NCI-H1417 treated with DMSO at 0.1 percent for 48 hours (cell line): ENCODE measurements at places on chromosomes 5 and 9.

DNA sequence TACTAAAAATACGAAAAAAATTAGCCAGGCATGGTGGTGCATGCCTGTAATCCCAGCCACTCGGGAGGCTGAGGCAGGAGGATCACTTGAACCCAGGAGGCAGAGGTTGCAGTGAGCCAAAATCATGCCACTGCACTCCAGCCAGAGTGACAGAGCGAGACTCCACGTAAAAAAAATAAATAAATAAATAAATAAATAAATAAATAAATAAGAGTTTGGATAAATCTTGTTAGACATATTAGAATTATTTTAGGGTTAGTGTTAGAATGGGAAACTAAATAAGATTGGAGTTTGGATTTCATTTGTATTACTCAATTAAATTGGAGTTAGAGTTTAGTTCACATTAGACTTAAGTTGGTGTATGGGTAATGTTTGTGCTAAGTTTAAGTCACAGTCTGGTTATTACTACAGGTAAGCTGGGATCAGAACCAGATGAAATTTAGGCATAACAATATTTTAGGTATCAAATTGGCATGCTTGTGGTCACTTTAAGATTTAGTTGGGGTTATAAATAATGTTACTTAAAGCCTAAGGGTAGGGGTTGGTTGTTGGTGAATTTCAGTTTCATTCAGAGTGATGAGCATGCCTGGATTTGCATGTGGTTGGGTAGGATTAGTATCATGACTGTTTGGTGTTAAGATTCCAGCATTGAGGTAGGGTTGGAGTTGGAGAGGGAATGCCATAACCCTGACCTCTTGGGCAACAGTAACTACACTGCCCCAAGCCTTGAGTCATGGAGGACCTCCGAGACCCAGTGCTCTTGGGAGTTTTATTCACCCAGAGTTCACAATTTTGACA lies 3.3 kb downstream of the OR5C1 start:
- no peak for DNase-seq

- DNase-seq: no peak
Measured at GRCh38 chr5:81121836-81122630, 111.1 kb upstream of the CKMT2 start.

- no peak for DNase-seq
Measured at GRCh38 chr5:116451905-116452450, 122.6 kb downstream of the SEMA6A start.

DNA sequence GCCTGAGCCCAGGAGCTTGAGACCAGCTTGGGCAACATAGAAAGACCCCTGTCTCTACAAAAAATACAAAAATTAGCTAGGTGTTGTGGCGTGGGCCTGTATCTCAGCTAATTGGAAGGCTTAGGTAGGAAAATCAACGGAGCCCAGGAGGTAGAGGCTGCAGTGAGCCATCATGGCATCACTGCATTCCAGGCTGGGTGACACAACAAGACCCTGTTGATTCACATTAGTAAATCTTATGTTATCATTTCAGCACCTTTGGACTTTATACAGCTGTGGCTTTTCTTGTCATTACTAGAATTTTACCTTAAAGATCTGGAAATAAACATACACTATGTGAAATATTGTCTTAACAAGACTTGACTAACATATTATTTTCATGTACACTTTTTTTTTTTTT lies 185.0 kb downstream of the ZNF608 start:
- no peak for DNase-seq

- no peak for DNase-seq
Measured at GRCh38 chr5:154396128-154396527, 49.7 kb upstream of the SAP30L start.
